ENCODE measurements at places on chromosomes 11 and 22.
A peak's percentile ranks its signal among the peaks of the same experiment; 100 is the strongest.

GRCh38 chr11:8070417-8071115 lies 10.4 kb upstream of the TUB start:
- no peak for DNase-seq

- DNase-seq, result no peak
Observed at GRCh38 chr11:118415739-118416068, 14.3 kb downstream of the ATP5MG start.

DNA sequence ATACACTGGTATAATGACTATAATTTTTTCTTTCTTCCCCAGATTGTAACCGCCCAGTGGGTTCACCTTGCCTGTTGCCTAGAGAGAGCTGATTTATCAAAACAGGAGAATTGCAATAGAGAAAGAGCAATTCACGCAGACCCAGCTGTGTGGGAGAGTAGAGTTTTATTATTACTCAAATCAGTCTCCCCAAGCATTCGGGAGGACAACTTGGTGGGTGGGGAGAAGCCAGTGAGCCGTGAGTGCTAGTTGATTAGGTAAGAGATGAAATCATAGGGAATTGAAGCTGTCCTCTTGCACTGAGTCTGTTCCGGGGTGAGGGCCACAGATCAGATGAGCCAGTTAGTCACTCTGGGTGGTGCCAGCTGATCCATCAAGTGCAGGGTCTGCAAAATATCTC lies 73.2 kb downstream of the SLC35F2 start:
- DNase-seq, result no peak

DNA sequence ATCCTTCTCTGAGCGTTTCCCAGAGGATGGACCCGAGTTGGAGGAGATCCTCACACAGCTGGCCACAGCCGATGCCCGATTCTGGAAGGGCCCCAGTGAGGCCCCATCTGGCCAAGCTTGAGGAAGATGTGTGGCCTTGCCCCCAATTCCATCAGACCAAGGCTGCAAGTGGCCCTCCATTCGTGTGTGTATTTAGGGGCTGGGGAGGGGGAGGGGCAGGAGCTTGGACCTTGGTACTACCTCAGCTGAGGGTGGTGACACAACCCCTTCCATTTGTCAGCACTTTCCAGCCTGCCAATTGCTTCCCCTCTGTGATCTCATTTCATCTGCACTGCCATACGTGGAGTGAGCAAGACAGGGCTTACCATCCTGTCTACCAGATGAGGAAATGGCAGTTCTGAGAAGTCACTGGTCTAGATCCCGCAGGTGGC lies 1.3 kb upstream of the BBS1 start:
- DNase-seq, result no peak

- no peak for DNase-seq
Observed at GRCh38 chr11:58330861-58331260, 28.0 kb downstream of the OR5B17 start.

- no peak for DNase-seq
Observed at GRCh38 chr11:86477495-86478155, 102.9 kb downstream of the CCDC81 start.

DNA sequence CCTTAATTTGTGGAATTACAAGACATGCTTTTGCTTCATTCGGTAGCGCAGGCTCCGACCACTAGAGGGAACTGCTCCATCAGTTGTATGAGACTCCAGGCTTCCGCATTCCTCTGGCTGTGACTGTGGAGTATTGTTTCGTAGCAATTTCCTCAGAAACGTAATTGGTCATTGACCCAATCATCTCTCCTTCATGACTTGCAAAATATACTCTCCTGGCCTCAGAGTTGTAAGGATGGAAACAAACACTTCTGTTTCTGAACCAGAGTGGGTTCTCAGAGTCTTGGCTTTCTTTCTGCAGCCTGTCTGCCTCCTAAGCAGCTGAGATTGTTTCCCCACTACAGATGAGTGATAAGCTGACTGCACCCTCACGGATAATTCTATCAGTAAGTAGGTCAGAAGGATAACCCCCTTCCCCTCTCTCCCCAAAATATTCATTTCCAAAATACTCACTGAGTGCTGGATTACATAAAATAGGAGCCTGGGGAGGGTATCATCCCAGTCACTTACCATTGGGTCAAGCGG lies 146.8 kb upstream of the ZC3H12C start:
- peak; percentile 25 for DNase-seq

- DNase-seq, result no peak
Observed at GRCh38 chr11:61019832-61020405, 48.4 kb downstream of the CD6 start.

- no peak for DNase-seq
Observed at GRCh38 chr11:36574486-36574885, 6.7 kb downstream of the RAG1 start.

- DNase-seq, result no peak
Observed at GRCh38 chr11:113574586-113574985, 99.4 kb upstream of the DRD2 start.

GRCh38 chr11:8839957-8840945 lies 70.7 kb upstream of the AKIP1 start:
- DNase-seq, result no peak

DNA sequence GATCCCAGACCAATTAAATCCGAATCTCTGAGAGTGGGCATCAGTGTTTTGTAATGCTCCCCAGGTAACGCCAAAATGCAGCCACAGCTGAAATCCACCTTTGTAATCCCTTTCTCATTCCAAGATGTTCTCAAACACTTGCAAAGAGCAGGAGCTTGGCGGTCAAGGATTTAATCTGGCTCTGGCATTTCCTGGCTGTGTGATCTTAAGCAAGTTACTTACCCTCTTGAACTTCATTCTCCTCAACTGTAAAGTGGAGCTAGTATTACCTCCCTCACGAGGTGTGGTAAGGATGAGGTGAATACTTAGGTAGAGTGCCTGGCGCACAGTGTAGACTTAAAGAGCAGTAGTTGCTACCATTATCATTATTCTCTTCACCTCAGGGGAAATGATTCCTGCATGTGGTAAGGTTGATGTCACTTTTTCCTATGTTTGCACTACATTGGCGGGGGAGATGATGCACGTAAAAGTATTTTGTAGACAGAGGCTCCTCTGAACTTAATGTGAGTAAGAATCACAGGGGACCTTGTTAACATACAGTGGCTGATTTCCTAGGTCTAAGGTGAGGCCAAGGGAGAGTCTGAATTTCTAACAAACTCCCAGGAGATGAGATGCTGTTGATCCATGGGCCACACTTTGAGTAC lies 210.4 kb upstream of the PITPNB start:
- DNase-seq, result no peak

DNA sequence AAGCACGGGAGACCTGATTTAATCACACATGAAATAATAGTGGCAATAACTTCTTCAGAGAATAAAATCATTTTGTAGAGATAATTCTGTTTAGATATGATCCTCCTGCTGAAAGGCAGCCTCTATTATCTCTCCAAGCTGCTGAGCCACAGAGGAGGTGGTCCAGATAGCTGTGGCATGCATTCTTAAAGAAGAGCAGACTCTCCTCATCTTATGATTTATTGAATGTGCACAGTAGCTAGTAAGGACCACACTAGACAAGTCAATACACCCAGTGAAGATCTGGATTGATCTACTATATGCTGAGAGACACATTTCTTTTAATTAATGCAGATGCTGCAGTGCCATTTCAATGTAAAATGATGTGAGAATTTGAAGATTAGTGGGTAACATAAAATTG lies 552.9 kb upstream of the ANO3 start:
- no peak for DNase-seq

GRCh38 chr11:34798985-34799384 lies 117.2 kb downstream of the APIP start:
- no peak for DNase-seq

DNA sequence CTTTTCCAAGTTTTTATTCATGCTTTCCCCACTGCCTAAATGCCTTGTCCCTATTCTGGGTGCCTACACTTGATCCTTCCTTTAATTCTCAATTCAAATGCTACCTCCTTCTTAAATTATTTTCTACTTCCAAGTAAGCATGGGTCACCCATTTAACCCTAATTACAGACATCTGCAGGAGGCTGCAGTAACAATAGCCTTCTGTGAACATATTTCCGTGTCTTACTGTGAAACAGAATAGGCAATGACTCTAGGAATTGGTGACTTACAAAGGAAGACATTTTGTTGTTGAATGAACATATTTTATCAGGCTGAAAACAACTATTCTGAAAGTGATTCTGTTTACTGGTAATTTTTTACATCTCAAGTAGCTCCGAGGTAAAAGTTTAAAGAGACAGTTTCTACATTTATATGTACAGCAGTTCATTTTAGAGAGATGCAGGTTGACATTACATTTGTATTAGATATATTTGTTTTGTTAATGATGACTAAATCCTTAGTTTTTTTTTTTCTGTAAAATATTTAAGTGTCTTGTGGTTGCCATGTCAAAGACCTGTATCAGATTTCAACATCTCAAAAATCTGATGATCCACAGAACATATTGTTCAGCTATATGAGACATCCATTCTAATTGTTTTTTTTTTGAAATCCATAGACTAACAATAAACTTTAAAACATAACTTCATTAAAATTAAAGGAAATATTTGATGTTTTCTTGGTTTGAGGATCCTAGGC lies 316.8 kb downstream of the CASP12 start:
- no peak for DNase-seq

DNA sequence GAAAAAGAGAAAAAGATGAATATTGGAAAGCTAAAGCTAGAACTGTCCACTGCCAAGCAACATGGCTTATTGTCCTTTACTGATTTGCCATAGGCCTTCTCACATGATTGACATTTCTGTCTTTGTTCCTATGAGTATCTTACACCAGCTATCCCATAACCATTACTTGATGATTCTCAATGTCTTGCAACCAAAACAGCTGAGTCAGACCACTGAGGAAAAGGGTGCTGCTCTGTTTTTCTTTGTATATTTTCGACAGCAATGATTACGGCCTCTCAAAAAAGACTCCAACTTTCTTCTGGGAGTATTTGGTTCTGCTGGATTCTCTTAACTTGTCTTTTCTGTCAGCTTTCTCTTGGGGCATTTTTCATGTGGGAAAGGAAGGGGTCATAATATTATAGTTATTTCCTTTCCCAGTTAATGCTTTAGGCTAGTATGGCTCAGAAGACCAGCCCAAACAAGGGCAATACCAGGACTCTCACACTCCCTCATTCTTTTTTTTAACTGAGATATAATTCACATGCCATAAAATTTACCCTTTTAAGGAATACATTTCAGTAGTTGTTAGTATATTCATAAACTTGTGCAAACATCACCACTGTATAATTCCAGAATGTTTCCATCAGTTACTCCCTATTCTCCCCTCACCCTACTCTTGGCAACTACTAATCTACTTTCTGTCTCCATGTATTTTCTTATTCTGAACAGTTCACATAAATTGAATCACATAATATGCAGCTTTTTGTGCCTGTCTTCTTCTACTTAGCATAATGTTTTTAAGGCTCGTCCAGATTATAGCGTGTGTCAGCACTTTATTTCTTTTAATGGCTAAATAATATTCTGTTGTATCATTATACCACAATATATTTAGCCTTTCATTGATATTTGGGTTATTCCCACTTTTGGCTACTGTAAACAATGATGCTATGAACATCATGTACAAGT lies 31.1 kb upstream of the FAR1 start:
- DNase-seq, result no peak

DNA sequence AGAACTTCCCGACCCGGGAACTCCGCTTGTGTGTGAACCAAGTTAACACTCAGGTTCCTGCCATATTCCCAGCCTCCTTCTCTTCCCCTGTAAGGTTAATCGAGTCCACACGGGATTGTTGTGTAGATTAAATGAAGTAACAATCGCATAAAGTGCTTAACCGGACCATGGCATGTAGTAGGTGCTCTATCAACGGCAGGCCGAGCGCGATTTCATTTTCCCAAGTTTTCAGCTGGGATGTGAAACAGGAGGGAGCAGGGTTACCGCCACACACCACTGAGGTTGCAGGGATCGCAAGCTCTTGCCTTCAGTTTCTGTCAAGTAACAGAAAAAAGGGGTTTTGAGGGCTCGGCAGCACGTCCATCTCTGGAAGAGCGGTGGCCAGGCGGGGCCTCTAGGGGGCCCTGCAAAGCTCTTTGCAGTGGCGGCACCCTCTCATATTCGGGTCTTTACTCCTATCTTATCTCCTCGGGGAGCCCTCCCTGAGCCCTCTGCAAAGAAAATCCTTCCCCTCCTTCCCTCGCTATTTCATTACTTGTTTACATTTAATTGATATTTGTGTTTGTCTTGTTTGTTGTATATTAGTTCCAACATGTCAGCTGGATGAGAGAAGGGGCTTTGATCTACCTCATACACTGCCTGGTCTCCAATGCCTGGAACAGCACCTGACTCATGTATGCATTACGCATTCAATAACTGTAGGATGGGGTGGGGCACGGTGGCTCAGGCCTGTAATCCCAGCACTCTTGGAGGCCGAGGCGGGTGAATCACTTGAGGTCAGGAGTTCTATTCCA lies 816 bp upstream of the PLEKHA7 start:
- peak; percentile 4 for DNase-seq

- DNase-seq, result no peak
Observed at GRCh38 chr11:11498195-11498594, 123.6 kb downstream of the GALNT18 start.

GRCh38 chr22:48901324-48901723 lies 926.3 kb downstream of the BRD1 start:
- no peak for DNase-seq

- no peak for DNase-seq
Observed at GRCh38 chr11:115159207-115159606, 345.0 kb downstream of the CADM1 start.

DNA sequence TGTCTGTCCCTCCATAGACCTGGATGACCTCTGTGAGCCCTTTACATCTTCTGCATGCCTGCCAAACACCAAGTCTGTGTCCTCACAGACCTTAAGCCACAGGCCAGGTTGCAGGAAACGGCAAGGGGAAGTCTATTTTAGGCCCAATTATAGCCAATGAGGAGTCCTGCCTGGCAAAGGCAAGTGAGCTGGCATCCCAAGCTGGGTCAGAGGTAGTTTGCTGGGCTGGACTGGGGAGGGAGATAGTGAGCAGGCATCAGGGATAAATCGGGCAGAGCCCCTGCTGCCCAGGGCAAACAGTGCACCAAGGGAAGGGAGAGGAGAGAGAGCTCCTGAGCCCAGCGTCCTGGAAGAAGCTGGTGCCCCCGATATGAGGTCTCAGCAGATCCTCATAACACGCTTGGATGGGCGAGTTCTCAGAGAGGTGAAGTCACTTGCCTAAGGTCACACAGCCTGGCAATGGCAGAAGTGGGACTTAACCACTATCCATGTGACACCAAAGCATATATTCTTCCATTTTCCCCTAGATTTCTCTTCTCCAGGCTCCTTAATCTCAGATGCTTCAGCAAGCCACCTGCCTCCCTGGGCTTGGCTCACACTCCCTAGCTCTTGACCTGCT lies 3.7 kb upstream of the RELT start:
- DNase-seq, result no peak

GRCh38 chr11:118610773-118611432 lies 3.5 kb downstream of the PHLDB1 start:
- peak; percentile 87 for DNase-seq

GRCh38 chr11:73406619-73407018 lies 30.4 kb downstream of the RELT start:
- DNase-seq, result no peak

All from activated CD4-positive, alpha-beta T cell treated with anti-CD3 and anti-CD28 coated beads, Interleukin-2, amount 50 U/mL, for 1 hour (primary cell).